ENCODE measurements at places on chromosomes 3 and 15. TPM values are rescaled to one million over a fixed set of nuclear protein-coding genes. Genes with fewer than 3 reads are reported as not detected.

HDC gene
- 5.4 TPM for polyA plus RNA-seq

DNA sequence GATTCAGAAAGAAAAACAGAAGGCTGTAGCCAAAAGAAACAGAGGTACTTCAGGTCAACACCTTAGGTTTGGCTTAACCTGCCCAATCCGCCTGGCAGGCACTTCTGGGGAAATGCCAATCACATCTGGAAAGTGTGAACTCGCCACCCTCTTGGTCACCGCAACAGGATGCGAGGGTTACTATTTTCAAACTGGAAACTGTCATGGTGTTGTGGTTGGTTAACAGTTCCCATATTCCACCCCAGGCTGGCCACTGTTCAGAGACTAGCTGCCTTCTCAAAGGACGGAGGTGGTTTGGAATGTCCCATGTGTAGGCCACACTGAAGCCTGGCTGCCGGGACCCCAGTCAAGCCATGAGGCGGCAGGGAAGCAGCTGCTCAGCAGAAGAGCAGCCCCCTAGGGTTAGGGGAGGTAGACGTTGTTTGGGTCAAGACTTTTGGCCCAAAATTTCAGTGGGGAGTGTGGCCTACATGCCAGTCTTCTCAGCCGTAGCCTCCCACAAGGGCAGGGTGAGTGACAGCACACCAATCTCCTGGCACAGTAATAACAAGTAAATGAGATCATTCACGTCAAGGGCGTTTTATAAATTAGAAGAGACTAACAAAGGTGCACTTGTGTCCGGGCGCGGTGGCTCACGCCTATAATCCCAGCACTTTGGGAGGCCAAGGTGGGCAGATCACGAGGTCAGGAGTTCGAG lies 54.6 kb downstream of the UMPS start:
- no peak for DNase-seq

- DNase-seq, result peak; percentile 17
Measured at GRCh38 chr3:8741581-8742261, 8.1 kb downstream of the CAV3 start.

DNA sequence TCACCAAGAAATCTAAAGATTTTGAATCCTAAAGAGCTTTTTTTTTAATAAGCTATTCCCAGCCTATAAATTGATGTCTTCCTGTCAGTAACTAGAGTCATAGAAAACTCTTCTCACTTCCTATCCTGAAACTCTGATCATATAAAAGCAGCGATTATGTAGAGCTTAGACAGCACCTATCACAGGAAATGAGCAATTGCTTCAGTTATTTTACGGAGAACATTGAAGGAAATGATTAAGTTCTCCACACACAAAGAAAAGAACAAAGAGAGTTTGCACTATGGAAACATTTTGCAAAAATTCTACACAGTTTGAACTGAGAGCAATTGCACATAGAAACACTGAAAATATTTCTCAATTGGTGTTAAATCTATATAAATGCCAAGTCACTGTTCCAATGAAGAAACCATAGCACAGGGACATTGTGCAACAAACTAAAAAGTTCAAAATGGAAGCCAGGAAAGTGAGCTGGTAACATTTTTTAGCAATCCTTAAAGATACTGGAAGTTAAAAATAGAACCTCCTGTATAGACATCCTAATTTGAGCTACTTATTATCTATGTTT lies 291.5 kb upstream of the ARHGEF26 start:
- DNase-seq, result no peak

- DNase-seq, result no peak
Measured at GRCh38 chr15:83283813-83284558, 478 bp downstream of the BNC1 start.

DNA sequence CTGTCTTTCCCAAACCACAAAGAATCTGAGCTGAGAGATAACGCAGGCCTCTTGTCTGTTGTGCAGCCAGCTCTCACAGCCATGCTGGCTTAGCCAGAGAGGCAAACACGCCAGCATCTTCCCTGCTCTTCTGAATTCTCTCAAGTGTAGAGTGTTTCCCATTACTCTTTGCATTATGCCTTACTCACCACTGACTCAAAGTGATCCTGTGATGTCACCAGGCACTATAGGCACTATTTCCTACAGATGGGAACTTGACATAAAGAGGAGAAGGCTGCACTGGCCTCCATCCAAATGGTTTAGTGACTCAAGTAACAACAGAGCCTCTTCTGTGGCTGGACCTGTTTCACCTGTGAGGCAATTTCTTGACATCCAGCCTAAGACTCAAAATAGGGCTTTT lies 44.4 kb downstream of the PDZRN3 start:
- no peak for DNase-seq

DNA sequence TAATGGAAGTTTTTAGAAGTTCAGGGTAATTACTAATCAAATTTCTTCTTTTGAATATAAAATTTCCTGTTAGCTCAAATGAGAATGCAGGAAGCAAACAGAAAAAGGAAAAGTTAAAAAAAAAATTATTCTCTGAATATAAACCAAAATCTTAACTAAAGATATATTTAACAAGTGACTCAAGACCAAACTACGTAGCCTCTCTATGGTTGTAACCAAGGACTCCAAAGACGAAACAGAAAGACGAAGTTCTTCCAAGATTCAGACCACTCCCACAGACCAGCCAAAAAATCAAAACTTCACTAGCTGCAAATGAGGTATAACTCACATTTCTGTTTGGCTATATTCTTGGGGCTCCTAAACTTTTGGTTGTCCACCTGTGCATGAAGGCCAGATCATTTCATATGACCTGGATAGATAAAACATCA lies 846.5 kb upstream of the ALCAM start:
- no peak for DNase-seq

Data from urinary bladder (tissue), 4 donors.